ENCODE measurements at places on chromosomes 11 and 22. TPM values are rescaled to one million over a fixed set of nuclear protein-coding genes. Genes with fewer than 3 reads are reported as not detected.

DNA sequence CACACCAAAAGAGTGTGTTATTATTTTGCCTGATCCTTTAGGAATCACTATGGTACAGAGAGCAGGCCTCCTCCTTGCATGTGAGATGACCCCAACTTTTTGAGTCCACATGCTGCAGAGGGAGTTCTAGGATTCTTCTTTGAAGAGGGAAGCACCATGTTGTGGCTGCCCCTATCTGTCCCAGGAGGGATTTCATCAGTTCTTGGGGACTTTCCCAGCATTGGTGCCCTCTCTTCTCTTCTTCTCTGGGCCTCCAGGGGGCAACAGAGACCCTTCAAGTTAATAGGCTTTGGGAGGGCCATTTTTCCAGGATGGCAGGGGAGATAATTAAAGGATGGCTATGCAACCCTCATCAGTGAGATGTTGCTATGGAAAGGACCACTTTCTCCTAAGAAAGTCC, 3.6 kb downstream of the MMP1 start:
- DNase-seq: no peak

DNA sequence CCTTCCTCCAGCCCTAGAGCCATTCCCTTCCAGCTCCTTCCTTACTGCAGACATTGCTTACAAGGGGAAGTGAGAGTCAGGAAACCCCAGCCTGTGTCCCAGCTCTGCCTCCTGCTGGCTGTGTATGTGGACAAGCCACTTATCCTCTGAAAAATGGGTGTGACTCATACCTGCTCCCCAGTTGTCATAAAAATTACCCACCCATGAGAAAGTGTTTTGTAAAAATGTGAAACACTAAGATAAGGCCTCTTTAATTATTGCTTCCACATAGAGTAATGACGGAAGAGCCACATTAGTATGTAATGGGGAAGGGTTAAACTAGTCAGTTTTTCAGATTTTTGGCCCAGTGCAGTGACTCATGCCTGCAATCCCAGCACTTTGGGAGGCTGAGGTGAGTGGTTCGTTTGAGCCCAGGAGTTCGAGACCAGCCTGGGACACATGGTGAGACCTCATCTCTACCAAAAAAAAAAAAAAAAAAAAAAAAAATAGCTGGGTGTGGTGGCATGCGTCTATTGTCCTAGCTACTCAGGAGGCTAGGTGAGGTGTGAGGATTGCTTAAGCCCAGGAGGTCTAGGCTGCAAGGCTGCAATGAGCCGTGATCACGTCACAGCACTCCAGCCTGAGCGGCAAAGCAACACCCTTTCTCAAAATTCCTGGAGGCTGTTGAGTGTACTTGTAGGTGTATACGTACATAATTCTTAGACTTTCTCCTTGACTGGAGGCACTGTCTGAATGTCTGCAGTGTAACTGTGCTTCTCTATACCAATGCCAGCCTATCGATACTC, 84.9 kb downstream of the CTTN start:
- DNase-seq: no peak

- no peak for DNase-seq
Observed at GRCh38 chr11:96483374-96483955, 93.7 kb downstream of the JRKL start.

DNA sequence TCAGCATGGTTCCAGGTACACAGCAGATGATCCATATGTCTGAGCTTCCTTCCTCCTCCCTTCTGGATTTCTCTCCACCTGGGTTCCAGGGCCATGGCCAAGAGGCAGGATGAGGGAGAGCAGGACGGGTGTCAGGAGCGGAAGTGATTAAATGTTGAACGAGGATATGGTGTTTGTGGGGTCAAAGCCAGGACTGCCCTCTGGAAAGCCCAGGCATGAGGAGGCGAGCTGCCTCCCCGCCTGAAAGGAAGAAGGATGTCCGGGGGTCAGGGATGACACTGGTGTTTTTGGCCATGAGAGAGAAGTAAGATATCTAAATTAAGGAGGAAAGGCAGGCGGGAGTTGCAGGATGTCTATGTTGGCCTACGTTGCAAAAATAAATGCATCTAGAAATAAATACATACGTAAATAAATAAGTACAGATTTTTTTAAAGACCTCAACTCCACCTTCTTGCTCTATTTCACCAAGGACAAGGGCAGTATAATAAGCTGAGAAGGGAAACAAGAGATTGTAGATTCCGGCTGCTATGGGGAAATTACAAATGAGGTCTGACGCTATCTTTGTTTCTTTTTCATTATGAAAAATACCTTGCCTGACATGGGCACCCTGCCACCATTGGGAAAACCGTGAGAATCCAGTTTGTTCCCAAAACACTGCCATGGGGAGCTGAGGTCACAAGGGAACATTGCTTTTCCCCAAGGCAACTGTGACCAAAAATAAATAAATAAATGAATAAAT, 27.6 kb upstream of the LIPT2 start:
- DNase-seq: no peak

SLC29A2 gene
- 21.6 TPM for total RNA-seq

DNA sequence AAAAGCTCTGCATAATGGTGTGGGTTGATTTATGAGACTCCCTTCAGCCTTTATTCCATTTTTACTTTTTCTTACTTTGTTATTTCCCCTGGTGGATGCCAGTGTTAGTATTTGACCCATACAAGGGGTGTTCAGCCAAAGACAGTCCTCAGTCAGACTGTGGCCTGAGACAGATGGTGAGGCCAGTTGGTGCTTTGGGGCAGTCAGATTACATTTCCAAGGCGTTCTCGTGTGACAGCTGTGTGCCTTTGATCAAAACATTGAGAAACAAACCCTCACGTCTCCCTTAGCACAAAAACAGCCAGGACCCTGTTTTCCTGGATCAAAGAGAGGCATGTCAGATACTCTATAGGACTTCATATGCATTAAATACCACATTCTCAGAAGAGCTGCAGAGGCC, 31.3 kb upstream of the SLN start:
- DNase-seq: no peak

CRYBB3 gene
- not detected for total RNA-seq

DNA sequence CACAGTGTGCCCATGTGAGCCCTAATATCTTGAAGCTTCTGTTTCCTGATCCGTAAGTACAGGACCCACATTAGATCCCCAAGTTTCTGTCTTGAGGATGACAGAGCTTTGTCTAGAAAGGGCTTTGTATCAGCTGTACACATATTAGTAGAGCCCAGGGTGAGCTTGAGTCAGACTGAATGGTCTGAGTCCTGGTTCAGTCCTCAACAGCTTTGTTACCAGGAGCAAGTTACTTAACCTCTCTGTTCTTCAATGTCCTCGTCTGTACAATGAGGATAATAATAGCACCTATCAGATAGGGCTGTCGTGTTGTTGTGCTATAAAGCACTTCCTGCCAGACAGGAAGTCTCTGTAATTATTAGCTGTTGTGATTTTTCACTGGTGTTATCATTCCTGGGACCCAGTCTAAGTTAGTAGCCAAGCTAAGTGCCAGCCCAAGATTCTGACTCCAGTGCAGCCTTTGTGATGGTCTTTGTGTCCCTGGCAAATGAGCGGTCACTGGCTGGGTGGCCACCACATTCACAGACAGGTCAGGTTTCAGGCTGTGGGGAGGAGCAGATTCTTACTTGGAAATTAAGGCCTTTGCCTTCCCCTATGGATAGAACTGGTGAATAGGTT, 6.8 kb downstream of the TOM1 start:
- no peak for DNase-seq

EHF gene
- total RNA-seq: 75.9 TPM

DNA sequence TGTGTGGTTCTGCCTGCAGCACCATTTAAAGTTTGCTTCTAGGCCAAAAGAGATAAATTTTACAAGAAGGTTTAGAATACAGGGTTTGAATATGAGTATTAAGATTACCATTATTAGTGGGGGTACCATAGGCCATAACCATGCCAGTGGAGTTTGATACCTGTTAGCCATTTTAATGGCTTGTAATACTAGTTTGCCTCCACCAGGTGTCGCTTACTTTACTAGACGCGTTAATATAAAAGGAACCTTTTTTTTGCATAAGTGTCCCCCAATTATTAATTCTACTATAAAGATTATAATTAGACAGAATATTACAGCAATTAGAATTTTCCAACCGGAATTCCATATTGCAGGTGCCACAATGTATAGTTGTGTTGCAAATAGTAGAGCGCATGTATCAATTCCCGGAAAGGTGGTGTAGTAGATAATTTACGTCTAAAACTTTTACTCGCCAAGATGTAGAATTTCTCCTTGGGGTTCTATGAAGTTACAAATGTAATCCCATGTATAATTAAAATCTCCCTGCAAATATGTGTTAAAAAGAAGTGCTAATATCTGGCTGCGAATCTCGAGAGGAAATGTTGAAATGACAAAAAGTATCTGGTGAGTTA, 16.1 kb downstream of the MS4A6E start:
- DNase-seq: no peak

Data from Peyer's patch (tissue), 4 donors.